H7 (cell line): ENCODE measurements at places on chromosomes 12 and 14. TPM values are rescaled to one million over a fixed set of nuclear protein-coding genes. Genes with fewer than 3 reads are reported as not detected.

GRCh38 chr12:54933376-54933775 lies 51.2 kb downstream of the TESPA1 start:
- no peak for DNase-seq

DNA sequence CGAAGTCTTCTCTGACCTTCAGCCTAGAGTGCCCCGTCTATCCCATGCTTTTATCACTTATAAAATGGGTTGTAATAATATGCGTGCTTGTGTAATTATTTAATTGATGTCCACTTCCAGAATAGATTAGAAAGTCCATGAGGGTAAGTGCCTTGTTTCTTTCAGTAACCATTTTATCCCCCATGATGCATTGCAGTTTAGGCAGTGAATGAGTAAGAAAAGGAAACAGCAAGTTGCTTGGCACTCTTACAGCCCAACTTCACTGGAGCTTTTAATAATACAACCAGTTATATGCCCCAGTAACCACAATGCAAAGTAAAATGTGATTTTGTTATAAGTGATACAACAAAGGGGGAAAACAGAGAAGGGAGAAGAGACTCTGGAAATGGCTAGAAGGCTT lies 287.3 kb downstream of the MED13L start:
- no peak for DNase-seq

- DNase-seq: no peak
Observed at GRCh38 chr14:31842899-31843298, 234.2 kb upstream of the ARHGAP5 start.

DNA sequence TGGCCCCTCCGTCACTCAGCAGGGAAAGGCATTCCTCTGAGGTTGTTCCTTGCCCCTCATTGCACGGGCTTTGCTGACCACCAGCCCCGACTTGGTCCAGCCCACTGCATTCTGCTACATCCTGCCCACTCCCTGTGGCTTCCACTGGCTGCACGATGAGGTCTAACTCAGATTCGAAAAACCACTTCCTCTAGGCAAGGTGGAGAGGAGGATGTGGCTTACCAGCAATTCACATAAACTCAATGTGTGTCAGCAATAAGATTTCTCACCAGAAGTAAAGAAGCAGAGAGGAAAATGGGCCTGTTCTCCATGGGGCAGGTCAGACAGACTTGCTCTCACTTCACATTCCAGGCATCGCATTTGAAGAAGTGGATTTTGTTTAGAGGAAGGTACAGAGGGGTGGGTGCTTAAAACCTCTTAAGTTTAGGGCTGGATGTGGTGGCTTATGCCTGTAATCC lies 14.7 kb downstream of the GPR68 start:
- no peak for DNase-seq

GRCh38 chr14:65019944-65020566 lies 33.4 kb downstream of the FNTB start:
- peak; percentile 45 for DNase-seq

- no peak for DNase-seq
Observed at GRCh38 chr14:26841920-26842741, 244.3 kb upstream of the NOVA1 start.

DNA sequence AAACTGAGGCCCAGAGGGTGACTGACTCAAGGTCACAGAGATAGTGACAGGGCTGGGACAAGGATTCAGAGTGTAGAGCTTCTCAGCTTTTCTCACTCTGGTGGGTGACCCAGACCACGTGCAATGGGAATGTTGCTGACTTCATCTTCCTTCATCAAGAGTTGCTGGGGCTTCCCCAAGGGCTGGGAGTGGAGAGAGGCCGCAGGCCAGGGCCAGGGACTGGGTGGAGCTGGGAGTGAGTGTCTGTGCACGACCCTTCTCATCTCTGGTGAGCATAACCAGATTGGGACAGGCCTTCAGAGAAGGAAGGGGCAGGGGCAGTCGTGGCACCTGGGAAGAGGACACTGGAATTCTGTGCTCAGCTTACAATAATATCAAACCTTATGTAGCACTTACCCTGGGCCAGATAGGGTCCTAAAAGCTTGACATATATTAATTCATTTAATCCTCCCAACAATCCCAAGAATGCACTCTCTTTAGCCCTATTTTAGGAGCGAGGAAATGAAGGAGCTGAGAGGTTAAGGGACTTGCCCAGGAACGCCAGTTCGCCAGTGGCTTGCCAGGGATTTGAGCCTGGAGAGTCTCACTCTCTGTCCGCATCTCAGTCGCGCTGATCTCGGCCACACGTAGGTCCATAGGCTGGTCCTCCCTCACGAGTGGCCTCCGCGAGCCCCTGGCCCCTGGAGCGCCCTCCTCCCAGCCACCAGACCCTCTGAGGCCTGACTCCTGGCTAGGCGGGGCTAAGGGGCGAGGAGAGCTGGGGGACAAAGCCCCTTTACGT lies 15.8 kb downstream of the KRT18 start:
- DNase-seq: peak; percentile 50

GRCh38 chr14:102917469-102918211 lies 4.8 kb upstream of the AMN start:
- DNase-seq: peak; percentile 97

DNA sequence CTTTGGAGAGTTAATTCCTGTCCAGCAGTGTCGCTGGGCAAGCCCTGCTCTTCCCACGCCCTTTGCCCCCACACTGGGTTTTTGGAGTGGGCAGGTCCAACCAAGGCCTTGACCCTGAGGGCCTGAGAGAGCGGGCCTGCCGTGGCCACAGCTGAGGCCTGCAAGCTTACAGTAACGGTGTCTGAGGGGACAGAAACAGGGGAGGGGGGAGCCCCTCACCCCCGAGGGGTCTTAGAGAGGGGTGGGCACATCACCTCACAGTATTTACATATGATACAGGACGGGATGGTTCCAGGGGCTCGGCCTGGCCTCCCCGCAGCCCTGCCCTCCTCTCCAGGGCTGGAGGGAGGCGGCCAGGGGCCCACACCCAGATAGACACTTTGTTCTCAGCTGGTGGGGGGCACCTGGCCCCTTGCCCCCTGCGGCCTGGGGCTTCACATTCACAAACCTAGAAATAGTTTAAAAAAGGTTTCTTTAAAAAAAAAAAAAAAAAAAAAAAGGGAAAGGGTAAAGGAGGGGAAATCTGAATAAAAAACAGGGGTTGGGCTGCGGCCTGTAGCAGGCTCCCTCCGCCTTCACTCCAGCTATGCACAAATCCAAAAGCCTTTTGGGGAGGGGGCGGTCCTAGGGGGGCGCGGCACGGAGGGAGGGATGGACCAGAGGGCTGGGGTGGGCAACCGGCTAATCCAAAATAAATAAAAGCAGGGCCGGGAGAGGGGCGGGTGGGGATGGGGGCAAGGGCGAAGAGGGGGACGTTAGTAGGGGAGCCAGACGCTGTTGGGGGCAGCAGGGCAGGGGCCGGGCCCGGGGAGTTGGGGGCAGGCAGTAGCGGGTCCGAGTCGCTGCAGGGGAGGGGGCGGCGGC lies 14.8 kb upstream of the PLA2G1B start:
- peak; percentile 88 for DNase-seq

DNA sequence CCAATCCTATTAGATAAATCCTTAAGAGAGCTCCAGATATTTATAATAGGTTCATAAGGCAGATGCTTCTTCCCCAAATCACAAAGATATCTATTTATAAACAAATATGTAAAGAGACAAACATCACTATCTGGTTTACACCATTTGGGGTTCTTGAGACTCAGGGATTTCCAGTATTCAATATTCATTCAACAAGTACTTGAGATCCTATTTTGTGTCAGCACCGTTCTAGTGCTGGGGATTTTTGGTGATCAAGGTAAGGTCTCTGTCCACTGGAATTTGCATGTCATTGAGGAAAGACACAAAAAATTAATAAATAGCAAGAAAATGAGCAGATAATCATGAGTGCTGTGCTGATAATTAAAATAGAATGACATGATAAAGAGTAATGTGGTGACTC lies 222.7 kb upstream of the FOXN3 start:
- DNase-seq: no peak

- DNase-seq: no peak
Observed at GRCh38 chr12:15931590-15932053, 20.5 kb downstream of the DERA start.

DNA sequence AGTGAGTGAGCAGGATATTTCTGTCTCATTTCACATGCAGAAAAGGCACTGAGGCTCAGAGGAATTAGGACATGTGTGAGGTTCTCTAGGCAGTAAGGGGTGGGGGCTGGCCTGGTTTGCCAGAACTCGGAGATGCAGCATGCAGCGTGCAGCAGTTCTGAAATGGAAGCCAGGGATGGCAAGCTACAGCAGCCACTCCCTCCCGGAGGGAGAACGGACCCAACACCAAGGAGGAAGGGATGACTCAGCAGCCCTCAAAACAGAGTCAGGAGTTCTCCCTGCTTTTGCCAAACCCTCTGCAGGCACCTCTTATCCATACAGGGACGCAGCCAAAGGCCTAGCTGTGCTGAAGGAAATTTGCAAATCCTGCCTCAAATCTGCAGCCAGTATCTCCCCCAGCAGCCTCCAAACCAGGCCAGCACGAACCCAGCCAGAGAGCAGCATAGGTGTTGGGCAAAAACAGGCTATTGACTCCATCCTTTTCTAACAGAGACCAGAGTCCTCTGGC lies 10.3 kb upstream of the SERPINA3 start:
- DNase-seq: peak; percentile 53

DNA sequence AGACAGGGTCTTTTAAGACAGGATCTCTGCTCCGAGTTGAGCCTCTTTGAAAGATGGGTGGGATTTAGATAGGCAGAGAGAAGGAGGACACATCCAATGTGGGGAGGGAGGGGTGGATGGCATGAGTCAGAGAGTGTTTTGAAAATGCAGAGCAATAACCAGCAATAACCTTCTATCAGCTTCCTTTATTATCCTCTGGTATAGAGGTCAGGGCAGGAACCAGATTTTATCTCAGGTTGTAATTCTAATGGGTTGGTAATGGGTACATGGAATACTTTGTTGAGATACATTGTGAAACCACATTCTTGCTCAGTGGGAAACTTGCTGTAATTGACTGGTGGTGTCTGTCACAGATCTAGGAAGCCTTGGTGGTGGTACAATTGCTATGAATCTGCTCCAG lies 37.6 kb upstream of the CCDC63 start:
- no peak for DNase-seq

DNA sequence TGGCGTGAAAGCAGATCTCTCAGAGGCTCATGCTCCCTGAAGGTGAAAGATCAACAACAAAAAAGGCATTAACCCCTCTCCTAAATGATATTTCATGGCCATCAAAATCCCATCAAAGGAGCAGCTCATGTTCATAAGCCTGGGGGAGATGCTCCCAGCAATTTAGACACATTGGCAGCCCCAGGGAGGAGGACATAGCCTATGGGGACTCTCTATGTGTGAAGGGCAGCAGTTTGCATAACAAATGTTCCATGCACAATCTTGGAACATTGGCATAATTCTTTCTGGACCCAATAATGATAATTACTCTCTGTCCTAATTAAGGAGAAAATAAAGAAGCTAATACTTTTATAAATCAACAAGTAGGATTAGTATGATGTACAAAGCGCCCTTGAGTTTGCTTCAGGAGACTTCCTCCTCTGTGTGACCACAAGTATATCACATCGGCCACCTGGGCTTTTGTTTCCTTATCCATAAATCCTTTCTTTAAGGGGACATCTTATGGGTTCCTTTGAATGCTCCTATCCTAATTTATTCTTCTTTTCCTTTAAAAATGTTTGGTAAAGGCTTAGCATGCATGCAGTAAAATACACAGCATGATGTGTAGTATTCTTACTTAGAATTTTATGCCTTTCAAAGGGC lies 161.9 kb upstream of the PLEKHG7 start:
- no peak for DNase-seq

DNA sequence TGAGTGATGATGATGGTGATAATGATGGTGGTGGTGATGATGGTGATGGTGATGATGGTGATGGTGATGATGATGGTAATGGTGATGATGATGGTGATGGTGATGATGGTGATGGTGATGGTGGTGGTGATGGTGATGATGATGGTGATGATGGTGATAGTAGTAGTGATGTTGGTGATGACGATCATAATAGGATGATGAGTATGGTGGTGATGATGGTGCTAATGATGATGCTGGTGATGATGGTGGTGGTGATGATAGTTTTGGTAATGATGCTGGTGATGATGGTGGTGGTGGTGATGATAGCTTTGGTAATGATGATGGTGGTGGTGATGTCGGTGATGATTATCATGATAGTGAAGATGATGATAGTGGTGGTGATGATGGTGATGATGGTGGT lies 171.5 kb upstream of the SFSWAP start:
- DNase-seq: no peak

DNA sequence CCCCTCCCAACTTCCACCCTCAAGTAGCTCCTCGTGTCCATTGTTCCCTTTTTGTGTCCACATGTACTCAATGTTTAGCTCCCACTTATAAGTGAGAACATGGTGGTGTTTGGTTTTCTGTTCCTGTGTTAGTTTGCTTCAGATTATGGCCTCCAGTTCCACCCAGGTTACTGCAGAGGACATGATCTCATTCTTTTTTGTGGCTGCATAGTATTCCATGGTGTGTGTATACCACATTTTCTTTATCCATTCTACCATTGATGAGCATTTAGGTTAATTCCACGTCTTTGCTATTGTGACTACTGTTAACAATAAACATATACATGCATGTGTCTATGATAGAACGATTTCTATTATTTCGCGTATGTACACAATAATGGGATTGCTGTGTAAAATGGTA lies 362.6 kb downstream of the TMTC2 start:
- no peak for DNase-seq

- DNase-seq: no peak
Observed at GRCh38 chr12:26162905-26163304, 32.5 kb upstream of the SSPN start.

DNA sequence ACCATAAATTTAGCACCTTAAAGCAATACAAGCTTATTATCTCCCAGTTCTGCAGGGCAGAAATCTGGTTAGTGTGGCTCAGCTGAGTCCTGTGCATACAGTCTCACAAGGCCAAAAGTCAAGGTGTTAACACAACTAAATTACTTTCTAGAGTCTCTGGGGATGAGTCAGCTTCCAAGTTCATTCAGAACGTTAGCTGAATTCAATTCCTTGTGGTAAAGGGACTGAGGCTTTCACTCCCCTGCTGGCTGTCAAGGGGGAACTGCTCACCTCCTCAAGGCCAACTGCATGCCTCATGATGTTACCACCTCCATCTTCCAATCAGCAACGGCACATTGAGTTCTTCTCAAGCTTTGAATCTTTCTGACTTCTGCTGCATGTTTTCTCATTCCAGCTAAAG lies 27.6 kb downstream of the EML5 start:
- DNase-seq: peak; percentile 1

- DNase-seq: no peak
Observed at GRCh38 chr12:66111605-66112004, 18.9 kb downstream of the LLPH start.

- DNase-seq: no peak
Observed at GRCh38 chr12:67147447-67147846, 121.7 kb upstream of the CAND1 start.

- no peak for DNase-seq
Observed at GRCh38 chr14:64614805-64615391, 65.1 kb downstream of the PPP1R36 start.

- no peak for DNase-seq
Observed at GRCh38 chr12:14850929-14851663, 7.8 kb upstream of the ART4 start.

GRCh38 chr12:26135571-26135970 lies 10.7 kb upstream of the BHLHE41 start:
- no peak for DNase-seq

Gene NTS
- 219 and 319 TPM in 2 replicates for total RNA-seq

Gene PDZRN4
- 0.17 and 0.37 TPM in 2 replicates for total RNA-seq

Gene OTOGL
- 0.22 and 0.31 TPM in 2 replicates for total RNA-seq

Gene DTX1
- 1.00 and 2.5 TPM in 2 replicates for total RNA-seq

Gene PLD4
- 0.11 TPM in 1 of 2 replicates, not detected in the other for total RNA-seq

Gene CKAP4
- 52.0 and 54.4 TPM in 2 replicates for total RNA-seq

Gene NANOG
- total RNA-seq: 147 and 178 TPM in 2 replicates

Gene MMP17
- total RNA-seq: 36.1 and 75.7 TPM in 2 replicates

Gene KRT7
- 0.80 and 1.1 TPM in 2 replicates for total RNA-seq

Gene BATF
- total RNA-seq: not detected in 2 replicates

Gene RASSF8
- total RNA-seq: 22.9 and 34.3 TPM in 2 replicates

Gene LIN7A
- total RNA-seq: 7.6 and 11.9 TPM in 2 replicates

Gene ITFG2
- 11.8 and 20.5 TPM in 2 replicates for total RNA-seq

Gene TTC9
- 12.1 and 14.9 TPM in 2 replicates for total RNA-seq
